ENCODE measurements at places on chromosomes 1 and 21.
A peak's percentile ranks its signal among the peaks of the same experiment; 100 is the strongest.

- DNase-seq, result no peak
Observed at GRCh38 chr1:1035291-1035943, 15.5 kb downstream of the AGRN start.

DNA sequence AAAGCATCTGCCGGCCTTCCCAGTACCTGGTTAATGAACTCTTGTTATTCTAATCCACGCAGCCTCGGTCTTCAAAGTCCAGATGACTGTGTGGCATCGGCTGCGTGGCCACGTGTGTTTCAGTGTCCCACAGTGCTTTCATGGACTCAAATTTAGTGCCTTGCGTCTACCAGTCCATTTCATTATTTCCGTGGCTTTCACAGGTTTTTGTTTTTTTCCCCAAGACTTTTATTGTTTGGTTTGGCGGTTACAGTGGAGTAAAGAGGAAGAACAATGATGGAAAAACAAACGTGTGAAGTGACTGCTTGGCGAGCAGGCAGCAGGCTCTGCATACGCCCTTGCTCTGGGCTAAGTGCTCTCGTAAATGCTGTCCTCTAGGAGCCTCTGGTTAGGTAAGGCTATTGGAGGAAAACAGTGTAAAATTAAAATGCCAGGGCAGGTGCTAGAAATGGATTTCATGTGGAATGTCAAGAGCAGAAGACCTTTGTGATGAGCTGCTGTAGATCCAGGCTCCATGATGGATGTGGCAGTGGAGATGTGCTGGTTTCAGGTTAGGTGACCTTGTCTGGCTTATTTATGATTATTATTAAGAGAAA is 536.3 kb downstream of the KIF26B start:
- DNase-seq, result no peak

- DNase-seq, result no peak
Observed at GRCh38 chr1:210883821-210884220, 250.1 kb downstream of the KCNH1 start.

GRCh38 chr1:158077411-158078256 is 84.2 kb downstream of the KIRREL1 start:
- no peak for DNase-seq

GRCh38 chr1:170630977-170631376 is 33.0 kb upstream of the PRRX1 start:
- DNase-seq, result no peak

- no peak for DNase-seq
Observed at GRCh38 chr1:156751451-156751756, at the start of gene HDGF. TSS of gene HDGF (minus strand) at chr1:156751675. CDS start at chr1:156751429, 246 bp downstream.

- DNase-seq, result no peak
Observed at GRCh38 chr1:218433744-218434143, 88.6 kb downstream of the TGFB2 start.

GRCh38 chr1:248890549-248891498 is 15.2 kb upstream of the PGBD2 start:
- DNase-seq, result no peak

- no peak for DNase-seq
Observed at GRCh38 chr1:68183895-68184294, 48.4 kb downstream of the WLS start.

- no peak for DNase-seq
Observed at GRCh38 chr1:18279351-18280074, 171.9 kb downstream of the IGSF21 start.

DNA sequence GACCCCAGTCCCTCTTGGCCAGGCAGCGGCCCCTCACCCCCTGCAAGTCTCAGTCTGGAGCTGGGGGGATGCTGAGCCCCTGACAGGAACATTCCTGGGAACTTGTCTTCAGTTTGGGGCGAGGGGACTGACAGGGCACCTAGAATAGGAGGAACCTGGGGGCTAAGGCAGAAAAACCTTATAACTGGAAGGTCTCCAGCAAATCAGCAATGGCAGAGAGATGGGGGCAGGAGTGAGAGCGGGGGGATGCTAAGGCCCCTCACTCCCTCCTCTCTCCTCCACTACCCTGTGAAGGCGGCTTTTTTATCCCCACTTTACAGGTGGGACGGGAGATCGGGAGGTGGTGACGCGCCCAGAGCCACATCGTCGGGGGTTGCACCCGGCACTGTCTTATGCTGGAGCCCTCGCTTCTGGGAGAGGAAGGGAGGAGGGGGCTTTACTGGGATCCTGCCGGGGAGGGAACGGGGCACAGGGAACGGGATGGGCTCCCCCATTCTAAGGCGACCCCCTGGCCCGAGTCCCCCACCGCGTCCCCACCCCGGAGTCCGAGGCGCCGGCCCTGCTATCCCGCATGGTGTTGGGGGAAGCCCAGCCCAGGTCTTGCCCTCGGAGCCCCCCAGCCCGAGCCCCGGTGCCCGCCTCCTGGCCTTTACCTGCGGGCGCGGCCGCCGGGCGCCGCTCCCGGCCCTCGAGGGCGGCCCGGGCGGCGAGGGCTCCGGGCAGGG is 456 bp downstream of the COL8A2 start:
- DNase-seq, result no peak

GRCh38 chr1:2078170-2078569 is 28.0 kb downstream of the PRKCZ start:
- no peak for DNase-seq

- peak; percentile 59 for DNase-seq
Observed at GRCh38 chr21:44354775-44355771, 1.7 kb downstream of the TRPM2 start.

DNA sequence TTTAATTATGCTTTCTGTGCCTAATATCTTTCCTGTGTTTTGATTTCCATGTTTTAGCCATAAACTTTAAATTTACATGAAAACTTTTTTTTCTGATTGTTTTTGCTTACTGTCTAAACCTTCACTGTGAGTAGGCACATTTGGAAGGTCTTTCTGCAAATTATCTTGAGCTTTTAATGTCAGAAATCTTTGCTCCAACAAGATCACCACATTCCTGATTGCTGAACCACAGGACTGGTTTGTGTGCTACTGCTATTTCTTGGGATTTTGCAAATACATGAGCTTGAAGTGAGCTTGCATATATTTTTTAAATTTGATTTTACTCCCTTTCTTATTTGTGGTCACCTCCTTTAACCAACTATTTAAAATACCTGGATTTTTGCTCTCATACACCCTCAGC is 61.3 kb downstream of the PTBP2 start:
- no peak for DNase-seq

GRCh38 chr1:225918280-225918679 is 5.8 kb downstream of the PYCR2 start:
- no peak for DNase-seq

GRCh38 chr1:15886611-15887167 is 39.2 kb downstream of the SPEN start:
- DNase-seq, result no peak

GRCh38 chr21:32300117-32300681 is 1.5 kb downstream of the MRAP start:
- no peak for DNase-seq

DNA sequence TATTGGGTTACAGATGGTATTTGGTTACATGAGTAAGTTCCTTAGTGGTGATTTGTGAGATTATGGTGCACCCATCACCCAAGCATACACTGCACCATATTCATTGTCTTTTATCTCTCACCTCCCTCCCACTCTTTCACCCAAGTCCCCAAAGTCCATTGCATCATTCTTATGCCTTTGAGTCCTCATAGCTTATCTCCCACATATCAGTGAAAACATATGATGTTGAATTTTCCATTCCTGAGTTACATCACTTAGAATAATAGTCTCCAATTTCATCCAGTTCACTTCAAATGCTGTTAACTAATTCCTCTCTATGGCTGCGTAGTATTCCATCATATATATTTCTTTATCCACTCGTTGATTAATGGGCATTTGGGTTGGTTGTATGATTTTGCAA is 36.8 kb upstream of the ZNF678 start:
- no peak for DNase-seq

DNA sequence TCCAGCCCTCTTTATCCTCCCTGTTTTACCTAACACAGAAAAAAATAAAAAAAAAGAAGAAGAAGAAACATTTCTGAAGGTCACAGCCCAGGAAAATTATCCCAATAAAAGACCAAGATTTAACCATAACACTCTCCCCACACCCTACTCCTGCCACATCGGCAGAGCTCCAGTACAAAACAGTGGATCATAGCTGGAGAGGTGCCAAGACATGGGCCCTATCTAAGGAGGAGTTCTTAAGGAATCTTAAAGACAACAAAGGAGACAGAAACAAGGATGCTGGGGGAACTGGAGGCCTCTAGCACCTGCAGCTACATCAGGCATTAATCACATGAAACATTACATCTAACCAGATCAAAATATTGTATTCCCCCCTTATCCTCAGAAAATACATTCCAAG is 432.8 kb downstream of the MATN1 start:
- DNase-seq, result no peak

- no peak for DNase-seq
Observed at GRCh38 chr1:30417701-30418046, 305.7 kb downstream of the MATN1 start.

GRCh38 chr1:213783893-213784292 is 203.9 kb upstream of the PROX1 start:
- peak; percentile 8 for DNase-seq

GRCh38 chr1:37255136-37255795 is 219.1 kb upstream of the ZC3H12A start:
- peak; percentile 20 for DNase-seq

- DNase-seq, result peak; percentile 38
Observed at GRCh38 chr1:231376875-231377549, 38.9 kb downstream of the SPRTN start.

GRCh38 chr1:89781494-89782126 is 39.2 kb upstream of the LRRC8D start:
- peak; percentile 42 for DNase-seq

All from activated CD4-positive, alpha-beta T cell treated with anti-CD3 and anti-CD28 coated beads, Interleukin-2, amount 10 ng/mL, durations not matched to agents 7 days and 5 days (primary cell).